ENCODE measurements at places on chromosomes 6 and 20.
A peak's percentile ranks its signal among the peaks of the same experiment; 100 is the strongest.

- no peak for DNase-seq
Measured at GRCh38 chr6:6812427-6812826, 223.9 kb downstream of the LY86 start.

DNA sequence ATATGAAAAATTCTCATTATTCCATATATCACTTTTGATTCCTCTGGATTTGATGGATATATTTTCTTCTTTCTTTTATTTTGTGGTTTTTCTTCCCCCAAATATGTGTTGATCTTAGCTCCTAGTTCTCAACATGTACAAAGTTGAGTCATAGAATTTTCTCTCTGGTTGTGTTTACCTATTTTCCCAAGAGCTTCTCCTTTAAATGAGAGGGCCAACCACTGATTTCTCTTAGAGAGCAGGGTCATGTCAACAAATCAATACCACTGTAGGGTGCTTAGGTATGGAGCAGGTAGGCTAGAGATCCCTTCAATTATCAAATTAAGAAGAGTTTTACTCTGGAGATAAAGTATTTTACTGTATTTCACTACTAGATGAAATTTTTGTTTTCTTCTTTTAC lies 145.7 kb downstream of the BMP5 start:
- no peak for DNase-seq

DNA sequence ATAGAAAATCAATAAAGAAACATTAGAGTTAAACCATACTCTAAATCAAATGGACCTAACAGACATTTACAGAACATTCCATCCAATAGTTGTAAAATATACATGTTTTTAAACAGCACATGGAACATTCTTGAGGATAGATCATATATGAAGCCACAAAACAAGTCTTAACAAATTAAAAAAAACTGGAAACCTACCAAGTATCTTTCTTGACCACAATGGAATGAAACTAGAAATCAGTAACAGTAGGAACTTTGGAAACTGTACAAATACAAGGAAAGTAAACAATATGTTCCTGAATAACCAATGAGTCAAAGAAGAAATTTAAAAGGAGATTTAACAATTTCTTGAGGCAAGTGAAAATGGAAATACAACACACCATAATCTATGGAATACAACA lies 91.2 kb upstream of the GLP1R start:
- no peak for DNase-seq

GRCh38 chr6:80254716-80255115 lies 148.2 kb downstream of the BCKDHB start:
- DNase-seq, result no peak

DNA sequence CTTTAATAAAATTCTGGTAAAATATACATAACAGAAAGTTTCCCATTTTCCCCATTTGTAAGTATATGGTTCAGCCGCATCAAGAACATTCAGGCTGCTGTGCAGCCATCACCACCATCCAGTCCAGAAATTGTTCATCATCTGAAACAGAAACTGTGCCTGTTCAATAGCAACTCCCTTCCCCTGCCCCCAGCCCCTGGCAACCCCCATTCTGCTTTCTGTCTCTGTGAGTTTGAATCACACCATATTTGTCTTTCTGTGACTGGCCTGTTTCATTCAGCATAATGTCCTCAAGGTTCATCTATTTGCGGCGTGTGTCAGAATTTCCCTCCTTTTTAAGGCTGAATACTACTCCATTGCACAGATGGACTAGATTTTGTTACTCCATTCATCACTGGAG lies 19.1 kb downstream of the VSTM2L start:
- no peak for DNase-seq

- DNase-seq, result peak; percentile 45
Measured at GRCh38 chr6:73388800-73389512, 5.7 kb upstream of the DDX43 start.

- DNase-seq, result no peak
Measured at GRCh38 chr20:44835116-44835515, 24.8 kb upstream of the RIMS4 start.

- DNase-seq, result no peak
Measured at GRCh38 chr6:155171747-155172449, 91.9 kb upstream of the CLDN20 start.

DNA sequence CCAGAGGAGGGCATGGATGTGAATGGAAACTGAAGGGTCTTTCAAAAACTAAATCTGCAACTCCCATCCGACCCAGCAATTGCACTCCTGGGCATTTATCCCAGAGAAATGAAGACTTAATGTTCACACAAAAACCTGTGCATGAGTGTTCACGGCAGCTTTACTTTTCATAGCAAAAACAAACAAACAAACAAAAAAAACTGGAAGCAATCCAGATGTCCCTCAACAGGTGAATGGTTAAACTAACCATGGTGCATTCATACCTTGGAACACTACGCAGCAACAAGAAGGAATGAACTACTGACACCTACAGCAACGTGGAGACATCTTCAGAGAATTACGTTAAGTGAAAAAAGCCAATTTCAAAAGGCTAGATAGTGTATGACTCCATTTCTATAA lies 32.2 kb downstream of the PMEPA1 start:
- DNase-seq, result no peak

DNA sequence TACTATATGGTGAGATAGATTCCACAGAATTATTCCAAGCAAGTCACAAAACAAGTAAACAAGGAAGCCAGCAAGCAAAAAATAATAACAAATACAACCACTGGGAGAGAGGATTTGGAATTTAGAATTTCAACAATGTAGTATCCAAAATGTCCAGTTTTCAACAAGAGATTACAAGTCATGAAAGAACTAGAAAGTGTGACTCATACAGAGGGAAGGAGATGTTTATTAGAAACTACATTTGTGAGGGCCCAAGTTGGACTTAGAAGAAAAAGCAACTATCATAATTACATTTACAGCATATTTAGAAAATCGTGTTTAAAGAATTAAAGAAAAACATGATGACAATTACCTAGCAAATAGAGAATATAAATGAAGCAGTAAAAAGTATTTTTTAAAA lies 494.6 kb upstream of the ID4 start:
- no peak for DNase-seq

DNA sequence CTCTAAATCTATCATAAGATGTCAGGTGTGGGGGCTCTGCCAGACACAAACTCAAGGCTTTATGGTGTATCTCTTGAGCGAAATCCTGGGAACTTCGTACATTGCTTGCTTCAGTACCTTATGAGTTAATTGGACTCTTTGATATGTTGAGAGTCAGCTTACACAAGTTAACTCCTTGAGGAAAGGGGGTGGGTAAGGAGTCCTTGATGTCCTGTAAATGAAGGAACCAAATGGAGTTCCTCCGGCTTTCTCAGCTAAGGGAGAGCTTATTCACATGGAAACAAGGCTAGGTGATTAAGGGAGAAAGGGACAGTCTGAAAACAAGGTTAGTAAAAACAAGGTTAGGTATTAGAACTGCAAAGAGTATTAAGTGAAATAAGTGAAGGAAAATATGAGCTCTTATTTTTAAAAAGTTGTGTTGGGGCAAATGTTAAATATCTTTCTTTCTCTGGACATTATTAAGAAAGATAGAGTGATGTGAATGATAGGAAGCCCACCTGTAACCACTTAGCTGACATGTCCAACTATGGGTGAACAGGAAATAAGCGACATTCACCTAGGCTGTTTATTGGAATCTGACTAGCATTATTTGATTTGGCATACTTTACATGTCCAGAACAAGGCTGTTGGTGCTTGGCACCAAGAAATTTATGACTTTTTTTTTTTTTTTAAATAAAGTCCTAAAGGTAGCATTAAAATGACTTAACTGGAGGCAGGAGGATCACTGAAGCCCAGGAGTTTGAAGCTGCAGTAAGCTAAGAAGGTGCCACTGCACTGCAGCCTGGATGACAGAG lies 26.5 kb downstream of the GTF2H5 start:
- DNase-seq, result no peak

- no peak for DNase-seq
Measured at GRCh38 chr6:151216804-151217203, 23.0 kb upstream of the AKAP12 start.

DNA sequence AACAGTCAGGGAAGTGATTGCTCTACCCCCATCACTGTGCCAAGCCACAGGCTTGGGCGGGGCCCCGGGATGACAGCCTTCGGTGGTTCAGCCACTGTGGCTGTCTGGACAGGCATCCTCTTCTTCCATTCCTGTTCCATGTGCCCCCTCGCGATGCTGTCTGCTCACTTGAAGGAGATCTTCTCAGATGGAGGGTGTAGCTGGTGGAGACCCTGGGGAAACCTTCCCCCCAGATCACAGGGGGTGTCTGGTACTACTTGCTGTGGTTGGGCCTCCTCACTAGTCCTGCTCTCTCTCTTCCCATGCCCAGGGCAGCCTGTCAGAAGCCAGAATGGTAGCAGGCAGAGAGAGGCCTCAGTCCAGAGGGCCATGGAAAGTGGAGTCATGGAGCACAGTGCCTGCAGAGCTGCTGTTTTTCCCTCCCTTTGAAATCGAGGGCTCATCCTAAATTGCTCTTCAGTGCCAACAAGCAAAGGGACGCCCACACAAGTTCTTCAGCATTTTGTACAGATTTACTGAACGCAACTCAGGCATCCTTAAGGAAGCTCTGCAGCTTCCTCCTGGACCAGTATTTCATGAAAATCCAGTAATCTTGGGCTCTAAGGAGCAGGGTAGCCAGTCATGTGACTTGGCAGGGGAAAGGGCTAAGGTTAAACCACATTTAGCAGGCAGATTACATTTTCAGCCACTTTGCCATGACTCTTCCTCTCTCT lies 326.6 kb downstream of the ZFAND3 start:
- DNase-seq, result no peak

DNA sequence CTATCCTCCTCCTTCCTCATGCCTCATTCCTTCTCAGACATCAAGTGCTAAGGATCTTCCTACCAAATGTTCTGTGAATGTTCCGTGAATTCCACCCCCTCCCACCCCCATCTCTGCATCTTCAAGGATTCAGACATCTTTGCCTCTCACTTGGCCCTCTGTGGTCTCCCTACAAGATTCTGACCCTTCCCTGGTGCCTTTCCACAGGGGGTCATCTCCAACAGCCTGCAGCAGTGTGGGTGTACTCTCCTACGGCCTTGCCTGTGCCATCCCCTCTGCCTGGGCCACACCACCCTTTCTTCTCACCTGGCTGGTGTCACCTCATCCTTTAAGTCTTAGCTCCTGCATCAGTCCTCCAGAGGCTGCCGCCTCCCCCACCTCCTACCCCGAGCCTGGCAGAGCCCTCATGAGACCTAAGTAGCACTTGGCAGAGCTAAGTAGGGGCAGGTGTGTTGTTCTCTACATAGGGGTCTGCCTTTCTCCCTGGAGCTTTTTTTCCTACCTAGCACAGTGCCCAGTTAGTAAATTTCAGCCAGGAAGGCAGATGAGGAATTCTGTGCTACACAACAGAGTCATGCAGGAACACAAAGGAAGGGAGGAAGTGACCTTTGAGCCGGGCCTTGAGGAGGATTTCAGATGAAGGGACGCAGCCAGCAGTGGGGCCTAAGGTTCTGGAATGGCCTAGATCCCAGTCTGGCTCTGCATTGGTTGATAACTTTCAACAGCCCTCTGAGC lies 43.1 kb downstream of the TM9SF4 start:
- DNase-seq, result no peak

DNA sequence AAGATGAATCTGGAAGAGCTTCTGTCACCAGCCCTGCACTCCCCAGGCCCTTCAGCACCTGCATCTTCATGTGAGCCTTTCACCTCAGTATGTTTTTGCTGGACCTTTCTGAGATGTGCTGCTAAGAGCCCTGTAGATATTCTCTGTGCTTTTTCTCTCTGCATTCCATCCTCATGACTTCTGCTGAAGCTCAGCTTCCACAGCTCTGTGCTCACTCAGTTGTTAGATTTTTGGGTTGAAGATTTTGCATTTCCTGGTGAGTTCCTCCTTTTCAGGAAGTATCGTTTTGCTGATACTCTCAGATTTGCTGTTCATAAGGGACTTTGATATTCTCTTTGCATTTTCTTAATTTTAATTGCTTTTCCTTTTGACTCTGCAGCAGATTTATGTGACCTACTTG lies 18.3 kb downstream of the KIAA1586 start:
- DNase-seq, result no peak

DNA sequence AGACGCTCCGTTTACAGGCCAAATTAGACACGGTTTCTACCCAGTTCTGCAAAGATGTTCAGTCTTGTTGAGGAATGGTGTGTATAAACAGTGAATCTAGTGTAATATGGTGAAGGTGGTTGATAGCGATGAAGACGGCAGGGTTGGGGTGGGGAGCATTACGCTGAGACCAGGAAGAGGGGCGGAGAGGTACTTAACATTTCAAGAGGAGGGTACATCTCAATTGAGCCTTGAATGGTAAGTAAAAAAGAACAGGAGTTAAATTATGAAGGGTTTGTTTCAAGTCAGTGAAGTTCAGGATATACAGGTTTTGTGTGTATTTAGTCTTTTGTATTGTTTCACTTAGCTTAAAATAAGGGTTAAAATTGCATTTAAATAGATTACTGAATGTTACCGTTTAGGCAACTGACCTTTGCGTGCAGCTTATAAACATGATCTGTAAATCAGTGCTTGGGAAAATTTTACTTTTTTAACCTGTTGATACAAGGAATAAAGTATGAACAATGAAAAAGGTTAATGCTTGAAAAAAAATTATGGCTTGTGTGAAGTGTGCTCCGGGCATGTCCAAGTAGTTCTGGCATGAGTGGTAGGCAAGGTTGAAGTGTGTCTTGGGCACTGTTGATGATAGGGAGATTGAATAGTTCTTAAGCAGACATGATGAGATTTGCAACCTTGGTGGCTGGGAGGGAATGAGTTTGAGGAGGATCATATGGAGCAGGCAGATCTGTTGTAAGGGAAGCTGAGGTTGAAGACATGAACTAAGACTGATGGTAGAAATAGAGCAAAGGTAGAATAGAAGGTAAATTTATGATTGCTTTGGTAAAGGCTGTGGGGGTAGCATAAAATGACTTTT lies 842 bp downstream of the POLR1C start:
- no peak for DNase-seq

GRCh38 chr20:63612276-63612931 lies 14.5 kb downstream of the GMEB2 start:
- DNase-seq, result no peak

DNA sequence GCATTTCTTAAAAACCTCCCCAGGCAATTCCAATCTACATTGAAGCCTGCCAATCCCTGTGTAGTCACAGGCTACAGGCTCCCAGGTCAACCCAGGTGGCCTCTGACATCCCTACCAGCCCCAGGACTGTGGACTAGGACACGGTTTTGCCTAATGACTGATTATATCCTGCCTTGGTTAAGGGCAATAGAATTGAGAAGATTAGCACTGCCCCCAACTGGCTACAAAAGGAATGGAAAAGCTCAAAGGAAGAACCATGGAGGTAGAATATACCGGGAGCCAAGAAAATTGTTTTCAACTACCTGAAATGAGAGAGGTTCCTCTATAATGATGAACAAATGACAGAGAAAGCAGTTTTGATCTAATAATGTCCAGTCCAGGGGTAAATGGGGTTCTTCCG lies 421.1 kb upstream of the AGPAT4 start:
- no peak for DNase-seq

- no peak for DNase-seq
Measured at GRCh38 chr20:41029150-41029901, 704 bp downstream of the TOP1 start.

- no peak for DNase-seq
Measured at GRCh38 chr20:20666359-20666758, 46.1 kb downstream of the RALGAPA2 start.

- no peak for DNase-seq
Measured at GRCh38 chr6:71476872-71477271, 188.3 kb downstream of the OGFRL1 start.

All from activated gamma-delta T cell treated with anti-CD3 and anti-CD28 coated beads, Interleukin-2, amount 50 U/mL, for 16 hours (primary cell).